Immature natural killer cell (primary cell): ENCODE measurements at places on chromosomes 3 and 15. TPM values are rescaled to one million over a fixed set of nuclear protein-coding genes. Genes with fewer than 3 reads are reported as not detected.

DNA sequence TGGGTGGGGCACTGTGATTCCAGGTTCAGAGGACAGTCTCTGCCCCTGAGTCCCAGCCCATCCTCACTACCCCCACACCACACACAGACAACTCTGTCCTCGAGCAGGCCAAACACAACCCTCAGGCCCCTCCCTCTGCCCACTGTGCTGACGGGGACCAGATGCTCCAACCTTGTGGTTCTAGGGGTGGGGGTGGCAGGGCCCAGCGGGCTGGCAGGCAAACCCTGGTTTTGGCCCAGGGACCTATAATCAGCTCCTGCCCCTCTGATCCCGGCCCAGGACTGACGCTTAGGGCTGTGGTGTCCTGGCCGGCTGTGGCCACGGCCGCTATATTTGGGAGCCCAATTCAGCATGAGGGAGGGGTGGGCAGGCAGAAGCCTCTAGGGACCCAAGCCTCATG is 5.0 kb upstream of the MYL3 start:
- no peaks in the 10 kb centered on the region for H3K36me3 ChIP-seq
- H3K27me3 ChIP-seq = no peaks in the 10 kb centered on the region
- H3K4me1 ChIP-seq = no peaks in the 10 kb centered on the region
- DNase-seq = no peak
- no peak overlapping the region for H3K4me3 ChIP-seq
- no peak overlapping the region for H3K27ac ChIP-seq

GRCh38 chr3:47910233-47910632 is 106.0 kb downstream of the MAP4 start:
- no peak for DNase-seq
- H3K4me1 ChIP-seq = no peaks in the 10 kb centered on the region
- H3K27me3 ChIP-seq = no peaks in the 10 kb centered on the region
- no peak overlapping the region for H3K27ac ChIP-seq

GRCh38 chr3:149316437-149316836 is 17.0 kb downstream of the TM4SF18 start:
- H3K36me3 ChIP-seq = no peaks in the 10 kb centered on the region
- no peak for DNase-seq
- H3K4me1 ChIP-seq = no peaks in the 10 kb centered on the region
- peaks cover 4% of the 10 kb centered on the region for H3K27me3 ChIP-seq

DNA sequence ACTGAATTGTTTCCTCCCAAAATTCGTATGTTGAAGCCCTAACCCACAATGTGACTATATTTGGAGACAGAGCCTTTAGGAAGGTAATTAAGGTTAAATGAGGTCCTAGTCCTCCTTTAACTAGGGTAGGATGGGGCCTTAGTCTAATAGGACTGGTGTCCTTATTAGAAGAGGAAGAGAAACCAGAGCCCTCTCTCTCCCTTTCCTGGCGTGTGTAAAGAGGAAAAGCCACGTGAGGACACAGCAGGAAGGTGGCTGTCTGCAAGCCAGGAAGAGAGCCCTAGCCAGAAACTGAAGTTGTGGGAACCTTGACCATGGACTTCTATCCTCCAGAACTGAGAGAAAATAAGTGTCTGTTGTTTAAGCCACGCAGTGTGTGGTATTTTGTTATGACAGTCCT is 94.3 kb downstream of the OXNAD1 start:
- peaks cover 35% of the 10 kb centered on the region for H3K4me1 ChIP-seq
- DNase-seq = no peak
- H3K27me3 ChIP-seq = peaks cover 7% of the 10 kb centered on the region

DNA sequence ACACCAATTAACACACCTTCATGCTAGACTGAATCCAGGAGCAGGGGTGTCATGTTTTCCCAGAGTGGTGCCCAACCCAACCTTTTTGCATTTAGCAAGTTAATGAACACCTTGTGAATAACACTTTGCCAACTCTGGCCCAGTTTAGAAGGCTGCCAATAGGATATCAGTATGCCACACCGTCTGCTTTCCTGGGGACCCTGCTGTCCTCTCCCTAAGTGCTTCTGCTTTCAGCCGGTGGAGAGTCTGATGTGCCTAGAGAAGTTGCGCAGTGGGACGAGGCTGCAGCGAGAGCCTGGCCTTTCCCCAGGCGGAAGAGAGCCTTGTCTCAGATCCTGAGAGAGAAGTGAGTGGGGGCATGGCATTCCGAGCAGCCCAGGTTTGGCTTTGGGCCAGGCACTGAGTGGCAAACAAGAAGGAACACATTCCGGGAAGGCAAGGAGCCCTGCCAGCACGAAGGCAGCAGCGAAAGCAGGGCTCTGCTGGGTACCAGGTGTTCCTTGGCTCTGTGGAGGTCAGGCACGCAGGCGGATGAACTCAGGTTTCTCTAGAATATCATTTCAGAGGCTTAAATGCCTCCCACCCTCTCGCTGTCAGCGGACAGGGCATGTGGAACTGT is 36.9 kb downstream of the SENP8 start:
- peak overlapping the region; percentile 84 for H3K4me3 ChIP-seq
- no peak overlapping the region for H3K27ac ChIP-seq
- peaks cover 1% of the 10 kb centered on the region for H3K27me3 ChIP-seq
- DNase-seq = no peak
- no peaks in the 10 kb centered on the region for H3K36me3 ChIP-seq

GRCh38 chr3:41405466-41405865 is 206.2 kb downstream of the CTNNB1 start:
- H3K36me3 ChIP-seq = no peaks in the 10 kb centered on the region
- peaks cover 38% of the 10 kb centered on the region for H3K4me1 ChIP-seq
- H3K27ac ChIP-seq = peak overlapping the region; percentile 39

GRCh38 chr3:161073181-161073580 is 32.0 kb downstream of the B3GALNT1 start:
- peaks cover 17% of the 10 kb centered on the region for H3K36me3 ChIP-seq
- H3K27ac ChIP-seq = no peak overlapping the region
- no peaks in the 10 kb centered on the region for H3K27me3 ChIP-seq
- H3K4me3 ChIP-seq = no peak overlapping the region
- peaks cover 4% of the 10 kb centered on the region for H3K4me1 ChIP-seq

GRCh38 chr15:88701561-88702095 is 62.8 kb downstream of the ISG20 start:
- no peak overlapping the region for H3K27ac ChIP-seq
- H3K4me3 ChIP-seq = no peak overlapping the region
- H3K4me1 ChIP-seq = peaks cover 11% of the 10 kb centered on the region
- peaks cover 7% of the 10 kb centered on the region for H3K27me3 ChIP-seq
- DNase-seq = no peak
- no peaks in the 10 kb centered on the region for H3K36me3 ChIP-seq

DNA sequence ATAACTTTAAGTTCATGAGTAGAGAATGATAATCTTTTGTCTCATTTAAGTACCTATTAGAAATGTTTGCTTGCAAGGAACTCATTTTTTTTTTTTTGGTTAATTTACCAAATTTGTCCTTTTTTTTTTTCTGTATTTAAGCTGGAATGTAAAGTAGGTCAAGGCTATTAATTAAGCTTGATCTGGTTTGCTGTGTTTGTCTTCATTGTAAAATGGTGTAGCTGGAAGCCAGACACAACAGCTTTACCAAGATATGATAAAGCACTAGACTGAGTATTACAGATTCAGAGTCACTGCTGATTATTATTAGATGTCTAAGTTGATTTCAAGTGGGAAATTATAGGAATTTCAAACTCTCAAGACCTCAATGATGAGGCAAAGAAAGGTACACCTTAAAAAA is 15.0 kb upstream of the ZPLD1 start:
- H3K36me3 ChIP-seq = no peaks in the 10 kb centered on the region
- H3K27me3 ChIP-seq = no peaks in the 10 kb centered on the region
- peaks cover 11% of the 10 kb centered on the region for H3K4me1 ChIP-seq
- H3K4me3 ChIP-seq = no peak overlapping the region
- H3K27ac ChIP-seq = no peak overlapping the region

- DNase-seq = no peak
- no peaks in the 10 kb centered on the region for H3K36me3 ChIP-seq
- H3K27me3 ChIP-seq = no peaks in the 10 kb centered on the region
- H3K27ac ChIP-seq = no peak overlapping the region
Observed at GRCh38 chr15:35522061-35522460, 23.9 kb downstream of the DPH6 start.

DNA sequence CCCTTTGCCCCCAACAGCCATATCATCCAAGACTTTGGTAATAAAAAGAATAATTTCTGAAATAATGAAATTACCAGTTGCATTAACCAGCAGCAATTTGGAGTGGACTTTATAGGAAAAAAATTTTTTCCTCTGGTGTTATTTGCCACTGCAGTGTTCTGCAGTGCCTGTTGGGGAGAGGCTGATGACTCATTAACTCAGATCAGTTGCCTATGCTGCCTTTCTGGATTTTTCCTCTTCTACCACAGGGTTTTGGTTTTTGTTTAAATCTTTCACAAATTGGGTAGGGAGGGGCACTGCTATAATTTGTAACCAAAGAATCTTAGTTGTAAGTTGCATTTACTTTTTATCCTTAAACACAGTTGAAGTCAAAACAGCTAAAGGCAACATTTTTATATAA is 22.7 kb downstream of the ATP6V1A start:
- no peak overlapping the region for H3K27ac ChIP-seq
- no peaks in the 10 kb centered on the region for H3K27me3 ChIP-seq
- DNase-seq = no peak
- H3K4me1 ChIP-seq = peaks cover 7% of the 10 kb centered on the region
- no peaks in the 10 kb centered on the region for H3K36me3 ChIP-seq

GRCh38 chr3:194465920-194466570 is 20.8 kb downstream of the ATP13A3 start:
- H3K36me3 ChIP-seq = peaks cover 3% of the 10 kb centered on the region
- peaks cover 19% of the 10 kb centered on the region for H3K4me1 ChIP-seq
- H3K27me3 ChIP-seq = peaks cover 2% of the 10 kb centered on the region
- H3K27ac ChIP-seq = no peak overlapping the region
- DNase-seq = no peak

GRCh38 chr3:195207056-195207455 is 63.9 kb downstream of the XXYLT1 start:
- peaks cover 10% of the 10 kb centered on the region for H3K27me3 ChIP-seq
- no peak overlapping the region for H3K4me3 ChIP-seq
- no peak overlapping the region for H3K27ac ChIP-seq
- DNase-seq = no peak
- H3K36me3 ChIP-seq = peaks cover 4% of the 10 kb centered on the region
- peaks cover 29% of the 10 kb centered on the region for H3K4me1 ChIP-seq

- no peak overlapping the region for H3K27ac ChIP-seq
- no peak overlapping the region for H3K4me3 ChIP-seq
- H3K36me3 ChIP-seq = no peaks in the 10 kb centered on the region
- DNase-seq = no peak
- H3K27me3 ChIP-seq = no peaks in the 10 kb centered on the region
Observed at GRCh38 chr3:102360183-102360860, 74.5 kb upstream of the ZPLD1 start.

GRCh38 chr15:86608461-86609205 is 529.0 kb downstream of the AGBL1 start:
- no peak for DNase-seq
- H3K36me3 ChIP-seq = no peaks in the 10 kb centered on the region
- peaks cover 9% of the 10 kb centered on the region for H3K27me3 ChIP-seq

GRCh38 chr3:195443391-195443989 is 670 bp upstream of the ACAP2 start:
- peak overlapping the region; percentile 92 for H3K27ac ChIP-seq
- no peak for DNase-seq
- peaks cover 4% of the 10 kb centered on the region for H3K27me3 ChIP-seq
- H3K36me3 ChIP-seq = no peaks in the 10 kb centered on the region
- H3K4me1 ChIP-seq = peaks cover 43% of the 10 kb centered on the region

GRCh38 chr3:46898321-46899150 is 21.0 kb downstream of the PTH1R start:
- no peak overlapping the region for H3K27ac ChIP-seq
- peaks cover 18% of the 10 kb centered on the region for H3K27me3 ChIP-seq
- no peaks in the 10 kb centered on the region for H3K4me1 ChIP-seq
- peak overlapping the region; percentile 30 for H3K4me3 ChIP-seq

DNA sequence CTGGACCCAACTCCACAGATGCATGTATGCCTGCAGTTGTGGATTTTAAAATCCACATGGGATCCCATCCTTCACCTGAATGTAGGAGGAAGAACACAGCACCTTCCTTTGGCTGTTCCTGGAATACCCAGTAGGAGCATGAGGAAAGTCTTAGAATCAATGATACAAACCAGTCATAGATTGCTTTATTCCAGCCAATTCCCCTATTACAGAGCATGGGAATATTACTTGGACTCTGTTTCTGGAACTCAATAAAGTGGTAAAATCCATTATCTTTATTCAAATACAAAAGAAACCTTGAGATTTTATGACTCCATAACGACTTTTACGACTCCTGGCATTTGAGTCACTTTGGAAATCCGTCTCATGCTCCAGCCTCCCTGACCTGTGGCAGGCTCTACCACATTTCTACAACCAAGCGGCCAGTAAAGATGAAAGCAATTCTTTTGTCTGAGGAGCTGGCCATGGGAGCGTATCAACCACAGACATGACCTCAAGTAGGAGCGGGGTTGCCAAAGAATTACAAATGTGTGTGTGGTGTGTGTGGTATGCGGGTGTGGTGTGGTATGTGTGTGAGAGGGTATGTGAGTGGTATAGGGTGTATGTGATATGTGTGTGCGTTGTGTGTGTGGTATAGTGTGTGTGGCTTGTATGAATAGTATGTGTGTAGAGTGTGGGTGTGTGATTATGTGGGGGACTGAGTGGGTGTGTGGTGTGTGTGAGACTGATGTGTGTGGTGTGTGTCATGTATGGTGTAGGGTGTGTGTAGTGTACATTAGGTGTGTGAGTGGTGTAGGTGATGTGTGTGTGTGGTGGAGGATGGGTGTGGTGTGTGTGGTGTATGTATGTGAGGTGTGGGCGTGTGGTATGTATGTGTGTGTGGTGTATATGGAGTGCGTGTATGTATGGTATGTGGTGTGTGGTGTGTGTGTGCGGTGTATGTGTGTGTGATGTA is 40.0 kb downstream of the ARRDC4 start:
- H3K4me1 ChIP-seq = peaks cover 9% of the 10 kb centered on the region
- H3K36me3 ChIP-seq = no peaks in the 10 kb centered on the region
- no peaks in the 10 kb centered on the region for H3K27me3 ChIP-seq
- H3K4me3 ChIP-seq = no peak overlapping the region

DNA sequence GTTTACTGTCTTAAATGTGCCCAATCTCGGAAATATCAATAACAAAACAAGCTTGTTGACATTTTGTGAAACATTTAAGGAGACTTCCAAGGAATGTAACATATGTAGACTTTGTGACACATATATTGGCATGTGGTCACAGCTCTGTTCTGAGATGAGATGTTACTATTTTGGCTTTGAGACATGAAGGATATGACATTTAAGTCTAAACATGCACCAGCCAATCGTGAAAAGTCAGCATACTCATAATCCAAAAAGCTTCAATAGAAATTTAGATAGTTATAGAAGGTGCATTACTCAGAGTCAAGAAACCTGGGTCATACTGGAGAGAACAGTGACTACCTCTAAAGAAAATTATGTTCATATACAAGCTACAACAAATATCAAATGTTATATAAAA is 13.4 kb downstream of the COMMD2 start:
- H3K27ac ChIP-seq = no peak overlapping the region
- no peak overlapping the region for H3K4me3 ChIP-seq
- no peaks in the 10 kb centered on the region for H3K27me3 ChIP-seq
- H3K4me1 ChIP-seq = no peaks in the 10 kb centered on the region
- peaks cover 16% of the 10 kb centered on the region for H3K36me3 ChIP-seq

SMCO1 gene
- polyA plus RNA-seq = not detected

NUP210 gene
- polyA plus RNA-seq = 120 TPM

FOXL2NB gene
- not detected for polyA plus RNA-seq

GCNT3 gene
- polyA plus RNA-seq = not detected

CA12 gene
- not detected for polyA plus RNA-seq

SLC6A1 gene
- not detected for polyA plus RNA-seq

ZIC4 gene
- not detected for polyA plus RNA-seq

LXN gene
- 7.5 TPM for polyA plus RNA-seq

NMD3 gene
- 48.7 TPM for polyA plus RNA-seq

DUOXA2 gene
- polyA plus RNA-seq = not detected

SERPINI1 gene
- polyA plus RNA-seq = 19.3 TPM

MESP1 gene
- polyA plus RNA-seq = 5.4 TPM
